Activated CD4-positive, alpha-beta T cell treated with anti-CD3 and anti-CD28 coated beads, Interleukin-2, amount 50 U/mL, for 4 hours (primary cell): ENCODE measurements at places on chromosomes 16 and 17.

DNA sequence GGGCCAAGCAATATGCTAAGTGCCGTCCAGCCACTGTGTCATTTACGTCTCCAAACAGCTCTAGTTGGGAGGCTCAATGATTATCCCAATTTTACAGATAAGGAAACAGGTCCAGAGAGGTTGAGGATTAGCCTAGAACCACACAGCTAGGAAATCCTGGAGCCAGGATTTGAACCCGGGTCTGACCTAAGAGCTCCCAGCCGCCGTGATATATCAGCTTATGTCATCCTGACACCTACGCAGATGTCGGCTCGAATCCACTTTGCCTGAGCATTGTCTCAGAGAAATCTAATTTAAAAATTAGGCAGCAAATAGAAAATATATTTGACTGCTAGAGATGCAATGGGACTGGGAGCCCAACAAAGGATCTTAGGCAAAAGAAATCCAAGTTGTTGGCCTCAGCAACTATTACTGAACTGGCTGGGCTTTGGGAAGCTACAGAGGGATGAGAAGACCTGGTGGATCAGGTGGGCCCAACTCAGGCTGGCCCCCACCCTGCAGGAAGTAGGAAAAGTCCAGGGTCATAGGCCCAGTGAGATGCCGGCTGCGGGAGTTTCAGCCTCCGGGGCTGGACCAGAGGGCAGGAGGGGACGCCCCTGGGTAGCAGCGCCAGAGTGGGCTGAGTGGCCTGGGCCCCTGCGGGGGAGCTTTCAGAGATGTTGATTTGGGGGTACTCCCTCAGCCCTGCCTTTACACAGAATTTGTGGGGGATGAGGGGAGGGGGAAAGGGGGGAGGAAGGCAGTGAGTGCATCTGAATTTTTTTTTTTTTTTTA is 35.1 kb upstream of the IL21R start:
- no peak for DNase-seq

DNA sequence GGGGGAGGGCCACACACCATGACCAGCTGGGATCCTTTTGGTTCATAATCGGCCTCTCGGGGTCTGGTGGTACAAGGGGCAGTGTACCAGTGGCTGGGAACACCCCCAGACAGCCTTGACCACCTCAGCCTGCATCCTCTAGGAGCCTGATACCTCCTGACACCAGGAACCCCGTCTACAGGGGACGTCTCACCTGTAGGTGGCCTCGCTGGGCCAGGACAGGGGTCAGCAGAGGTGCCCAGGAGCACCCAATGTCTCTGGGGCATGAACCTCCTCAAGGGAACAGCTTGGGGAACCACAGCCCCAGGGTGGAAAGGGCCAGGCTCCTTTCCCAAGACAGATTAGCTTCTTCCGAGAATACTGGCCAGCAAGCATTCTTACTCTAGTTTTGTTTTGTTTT is 2.5 kb upstream of the METRNL start:
- DNase-seq, result no peak

DNA sequence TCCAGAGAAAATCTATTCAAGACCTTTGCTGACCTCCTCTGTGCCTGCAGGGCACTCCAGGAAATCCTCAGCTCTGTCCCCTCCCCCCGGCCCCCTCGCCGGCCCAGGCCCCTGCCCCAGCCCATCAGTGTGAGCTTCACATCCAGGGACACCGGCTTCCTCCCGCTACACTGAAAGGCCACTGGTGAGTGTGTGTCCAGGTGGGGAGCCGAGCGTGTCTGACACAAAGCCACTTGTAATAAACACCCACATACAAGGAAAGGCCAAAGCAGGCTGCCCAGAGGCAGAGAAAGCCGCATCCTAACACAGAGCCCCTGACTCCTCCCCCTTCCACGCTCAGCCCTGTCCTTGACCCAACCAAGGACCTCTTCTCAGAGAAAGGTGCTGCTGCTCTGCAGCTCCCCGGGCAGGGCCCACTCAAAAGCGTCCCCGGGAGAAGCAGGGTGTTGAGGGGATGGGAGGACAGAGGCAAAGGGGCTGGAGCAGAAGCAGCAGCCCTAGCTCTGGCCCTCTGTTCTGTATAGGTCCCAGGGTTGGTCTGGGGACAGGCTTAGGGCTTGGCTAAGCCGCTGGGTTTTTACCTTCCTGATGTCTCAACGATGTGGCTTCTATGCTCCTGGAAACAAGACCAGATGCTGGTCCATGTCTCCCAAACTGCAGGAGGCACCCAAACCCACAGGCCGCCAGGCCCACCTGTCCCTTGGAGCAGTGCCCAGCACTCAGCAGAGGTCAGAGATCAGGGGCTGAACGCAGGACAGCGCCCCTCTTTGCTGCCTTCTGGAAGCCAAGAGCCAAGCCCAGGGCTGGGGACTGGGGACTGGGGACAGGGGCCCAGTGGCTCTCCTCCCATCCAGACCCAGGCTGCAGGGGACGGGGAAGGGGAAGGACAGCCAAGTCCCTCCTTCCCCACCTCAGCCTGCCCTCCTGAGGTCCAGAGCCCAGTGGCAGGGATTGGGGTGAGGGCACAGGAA is 15.3 kb downstream of the MNT start:
- DNase-seq, result no peak

DNA sequence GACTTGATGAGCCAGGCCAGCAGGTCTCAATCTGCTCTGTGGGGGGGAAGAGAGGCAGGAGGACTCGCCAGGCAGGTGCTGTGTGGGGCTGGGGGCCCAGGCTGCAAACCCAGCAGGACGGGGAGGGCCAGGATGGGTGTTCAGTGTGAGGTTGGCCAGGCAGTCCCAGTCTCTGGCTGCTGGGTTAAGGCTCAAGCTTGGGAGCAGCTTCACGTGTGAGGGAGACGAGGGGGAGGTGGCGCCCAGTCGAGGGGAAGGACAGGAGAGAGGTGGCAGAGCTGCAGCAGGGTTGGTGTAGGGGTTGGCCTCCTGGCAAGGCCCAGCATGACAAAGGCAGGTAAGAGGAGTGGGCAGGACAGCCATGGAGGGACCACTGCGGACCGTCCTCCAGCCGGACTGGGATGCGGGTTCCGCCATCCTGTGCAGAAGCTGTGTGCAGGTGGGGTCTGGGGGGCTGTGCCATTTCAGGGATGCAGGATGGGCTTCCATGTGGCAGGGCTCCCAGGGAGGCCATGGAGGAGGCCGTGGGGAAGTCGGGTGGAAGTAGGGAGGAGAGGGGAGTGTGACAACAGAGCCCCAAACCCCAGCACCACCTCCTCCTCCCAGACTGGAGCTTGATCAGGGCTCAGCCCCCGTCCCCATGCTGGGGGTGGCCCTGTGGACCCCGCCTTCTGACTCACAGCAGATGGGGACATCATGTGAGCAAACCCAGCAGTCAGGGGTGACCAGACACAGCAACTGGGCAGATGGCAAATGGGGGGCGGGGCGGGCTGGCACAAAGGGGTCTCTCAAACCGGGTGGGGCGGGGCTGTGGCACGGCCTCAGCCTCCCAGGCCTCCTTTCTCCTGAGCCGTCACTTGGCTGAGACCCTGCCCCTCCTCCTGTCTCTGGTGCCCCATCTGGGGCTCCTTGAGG is 2.8 kb downstream of the ADGRG1 start:
- no peak for DNase-seq

- DNase-seq, result no peak
Observed at GRCh38 chr16:86431540-86431939, 78.8 kb upstream of the FOXF1 start.

DNA sequence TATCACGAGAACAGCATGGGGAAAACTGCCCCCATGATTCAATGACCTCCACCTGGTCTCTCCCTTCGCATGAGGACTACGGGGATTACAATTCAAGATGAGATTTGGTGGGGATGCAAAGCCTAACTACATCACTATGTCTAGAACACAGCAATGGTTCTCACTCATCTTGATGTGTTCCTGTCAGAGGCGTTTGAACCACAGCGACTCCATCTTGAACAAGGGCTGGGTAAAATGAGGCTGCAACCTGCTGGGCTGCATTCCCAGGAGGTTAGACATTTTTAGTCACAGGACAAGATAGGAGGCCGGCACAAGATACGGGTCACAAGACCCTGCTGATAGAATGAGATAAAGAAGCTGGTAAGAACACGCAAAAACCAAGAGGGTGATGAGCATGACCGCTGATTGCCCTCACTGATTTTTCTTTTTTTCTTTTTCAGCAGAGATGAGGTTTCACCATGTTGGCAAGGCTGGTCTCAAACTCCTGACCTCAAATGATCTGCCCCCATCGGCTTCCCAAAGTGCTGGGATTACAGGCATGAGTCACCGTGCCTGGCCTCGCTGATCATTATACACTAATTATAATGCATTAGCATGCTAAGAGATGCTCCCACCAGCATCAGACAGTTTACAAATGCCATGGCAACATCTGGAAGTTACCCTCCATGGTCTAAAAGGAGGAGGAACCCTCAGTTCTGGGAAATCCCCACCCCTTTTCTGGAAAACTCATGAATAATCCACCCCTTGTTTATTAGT is 3.0 kb upstream of the PPY start:
- DNase-seq, result no peak

GRCh38 chr17:75827308-75828075 is 16.7 kb downstream of the UNC13D start:
- DNase-seq, result peak; percentile 49

- peak; percentile 8 for DNase-seq
Observed at GRCh38 chr17:1455291-1455796, 688 bp downstream of the CRK start.

DNA sequence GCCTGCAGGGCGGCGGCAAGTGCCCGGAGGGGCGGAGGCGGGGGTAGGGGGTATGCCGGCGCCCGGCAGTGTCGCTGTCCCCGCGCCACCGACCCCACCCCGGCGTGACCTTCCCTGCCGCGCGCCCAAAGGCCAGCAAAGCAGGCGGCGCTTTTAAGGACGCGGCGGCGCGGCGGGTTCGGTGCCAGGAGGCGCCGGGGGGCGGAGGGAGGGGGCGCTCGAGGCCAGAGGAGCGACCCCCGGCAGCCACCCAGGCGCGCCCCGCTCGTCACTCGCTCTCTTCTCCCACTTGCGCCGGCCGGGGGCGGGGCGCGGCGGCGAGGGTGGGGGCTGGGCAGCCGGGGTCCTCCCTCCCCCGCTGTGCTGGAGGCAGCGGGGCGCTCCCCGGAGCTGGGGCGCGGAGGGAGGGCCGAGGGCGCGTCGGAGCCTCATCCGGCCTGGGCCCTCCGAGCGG is 8.6 kb upstream of the BAHCC1 start:
- no peak for DNase-seq

GRCh38 chr16:58510776-58511628 is 4.3 kb upstream of the SETD6 start:
- no peak for DNase-seq

DNA sequence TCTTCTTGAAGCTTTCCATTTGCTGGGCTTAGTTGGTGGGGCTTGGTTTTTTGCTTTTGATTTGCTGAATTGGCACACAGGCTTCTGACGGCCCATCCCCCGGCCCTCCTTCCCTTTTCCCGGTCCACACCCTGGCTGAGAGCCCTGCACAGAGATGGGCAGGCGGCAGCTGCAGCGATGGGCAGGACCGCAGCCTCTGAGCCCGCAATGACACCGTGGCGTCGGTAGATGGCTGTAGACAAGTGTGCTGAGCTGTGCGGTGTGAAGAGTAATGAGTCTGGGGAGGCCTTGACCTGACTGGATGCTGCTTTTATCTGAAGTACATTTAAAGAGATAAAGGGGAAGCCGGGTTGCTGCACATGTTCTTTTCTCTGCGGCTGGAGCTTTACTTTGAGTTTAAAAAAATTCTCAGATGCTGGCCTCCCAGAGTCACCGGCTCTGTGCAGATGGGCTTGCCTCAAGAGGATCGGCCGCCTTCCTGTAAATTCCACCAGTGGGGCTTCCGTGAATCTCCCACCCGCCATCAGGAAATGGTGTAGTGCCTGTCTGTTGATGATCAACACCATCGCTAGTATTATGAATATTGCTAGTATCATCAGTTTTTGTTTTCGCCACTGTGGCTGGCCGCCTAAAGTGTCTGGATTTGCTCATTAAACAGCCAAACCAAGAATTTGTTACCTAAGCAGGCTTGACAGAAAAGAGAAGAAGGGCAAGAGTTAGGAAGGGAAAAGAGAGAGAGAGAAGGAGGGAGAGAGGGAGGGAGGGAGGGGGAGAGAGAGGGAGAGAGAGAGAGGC is 245.6 kb upstream of the RBFOX1 start:
- DNase-seq, result no peak

DNA sequence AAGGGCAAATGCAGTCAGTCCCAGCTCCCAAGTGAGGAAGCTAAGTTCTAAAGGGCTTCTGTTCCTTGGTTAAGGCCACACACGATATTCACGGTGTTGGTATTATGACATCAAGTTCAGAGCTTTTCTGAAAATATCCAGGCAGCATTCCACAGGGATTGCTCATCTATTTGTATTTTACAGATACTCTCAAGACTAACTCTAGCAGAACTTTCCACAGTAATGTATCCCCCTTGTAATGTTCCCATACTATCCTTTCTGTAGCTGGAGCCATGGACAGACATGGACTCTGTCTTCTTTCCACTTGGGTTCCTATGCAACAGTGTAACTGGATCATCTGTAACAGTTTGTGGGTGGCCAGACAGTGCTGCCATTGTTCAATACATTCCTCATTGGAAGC is 13.5 kb downstream of the SDR42E1 start:
- DNase-seq, result no peak

DNA sequence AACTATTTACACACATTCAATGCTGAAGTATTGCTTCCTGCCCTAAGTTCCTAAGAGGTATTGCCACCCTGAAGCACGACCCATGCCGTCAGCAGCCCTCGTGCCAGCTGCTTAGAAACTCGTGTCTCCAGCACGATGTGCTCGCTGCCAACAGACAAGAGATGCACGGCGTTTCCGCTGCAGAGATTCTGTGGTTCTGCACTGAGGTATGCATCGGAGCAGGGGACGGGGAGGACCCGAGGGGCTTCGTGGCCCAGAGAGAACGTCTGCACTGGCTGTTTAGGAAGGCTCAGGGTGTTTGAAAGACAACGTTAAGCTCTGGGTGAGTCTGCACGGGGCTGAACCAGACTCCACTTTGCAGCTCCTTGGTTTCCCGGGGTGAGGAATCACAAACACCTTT is 82.7 kb upstream of the CREBBP start:
- peak; percentile 12 for DNase-seq

- no peak for DNase-seq
Observed at GRCh38 chr16:66487580-66488275, 60.6 kb downstream of the BEAN1 start.

GRCh38 chr16:26952411-26952810 is 114.3 kb upstream of the C16orf82 start:
- DNase-seq, result no peak

GRCh38 chr16:86391984-86392383 is 118.3 kb upstream of the FOXF1 start:
- no peak for DNase-seq

DNA sequence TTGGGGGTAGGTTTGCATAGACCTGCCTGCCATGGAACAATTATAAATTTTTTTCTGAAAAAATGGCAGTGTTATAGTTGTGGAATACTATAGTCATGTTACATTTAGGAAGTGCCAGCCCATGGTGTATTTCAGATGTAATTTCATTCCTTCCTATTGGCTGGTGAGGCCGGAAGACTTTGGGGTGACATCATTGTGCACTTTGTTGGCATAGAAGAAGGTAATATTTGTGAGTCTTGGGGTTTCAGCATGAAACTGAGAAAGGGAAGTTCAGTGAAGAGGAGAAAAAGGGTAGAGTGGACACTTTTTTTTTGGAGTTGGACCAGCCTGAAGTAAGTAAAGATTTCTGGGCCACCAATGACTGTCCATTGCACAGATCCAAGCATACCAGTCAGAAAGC is 16.0 kb upstream of the HEATR6 start:
- DNase-seq, result no peak
